ENCODE measurements at places on chromosomes 7 and 10.

DNA sequence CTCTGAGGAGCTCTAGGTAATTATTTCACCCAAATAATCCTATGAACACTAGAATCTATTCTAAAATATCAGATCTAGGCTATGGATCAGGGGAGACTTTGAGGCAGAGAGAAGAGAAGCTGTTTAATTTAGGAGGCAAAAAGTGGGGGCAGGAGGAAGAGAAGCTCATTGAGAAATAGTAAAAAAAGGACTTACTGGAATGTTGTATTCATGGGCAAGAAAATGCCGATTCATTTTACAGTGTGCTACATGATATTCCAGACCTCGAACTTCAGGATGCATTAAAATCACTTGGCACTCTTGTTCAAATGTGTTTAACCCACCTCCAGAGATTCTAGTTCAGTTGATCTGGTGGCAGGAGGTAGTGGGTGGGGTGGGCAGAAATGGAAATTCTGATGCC lies 109.5 kb upstream of the ITGB1 start:
- no peak for DNase-seq

- DNase-seq = no peak
Measured at GRCh38 chr7:16801579-16801978, 3.2 kb downstream of the AGR2 start.

DNA sequence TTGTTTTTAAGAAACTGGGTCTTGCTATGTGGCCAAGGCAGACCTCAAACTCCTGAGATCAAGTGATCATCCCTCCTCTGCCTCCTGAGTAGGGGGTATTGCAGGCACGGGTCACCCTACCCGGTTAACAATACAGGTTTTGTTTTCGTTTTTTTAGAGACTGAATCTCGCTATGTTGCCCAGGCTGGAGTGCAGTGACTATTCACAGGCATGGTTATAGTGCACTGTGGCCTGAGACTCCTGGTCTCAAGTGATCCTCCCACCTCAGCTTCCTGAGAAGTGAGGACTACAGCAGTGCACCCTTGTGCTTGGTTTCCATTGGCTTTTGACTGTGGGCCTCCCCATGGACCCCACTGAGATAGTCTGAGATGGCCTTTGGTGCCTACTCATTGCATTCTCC lies 3.8 kb upstream of the TRIM24 start:
- no peak for DNase-seq

DNA sequence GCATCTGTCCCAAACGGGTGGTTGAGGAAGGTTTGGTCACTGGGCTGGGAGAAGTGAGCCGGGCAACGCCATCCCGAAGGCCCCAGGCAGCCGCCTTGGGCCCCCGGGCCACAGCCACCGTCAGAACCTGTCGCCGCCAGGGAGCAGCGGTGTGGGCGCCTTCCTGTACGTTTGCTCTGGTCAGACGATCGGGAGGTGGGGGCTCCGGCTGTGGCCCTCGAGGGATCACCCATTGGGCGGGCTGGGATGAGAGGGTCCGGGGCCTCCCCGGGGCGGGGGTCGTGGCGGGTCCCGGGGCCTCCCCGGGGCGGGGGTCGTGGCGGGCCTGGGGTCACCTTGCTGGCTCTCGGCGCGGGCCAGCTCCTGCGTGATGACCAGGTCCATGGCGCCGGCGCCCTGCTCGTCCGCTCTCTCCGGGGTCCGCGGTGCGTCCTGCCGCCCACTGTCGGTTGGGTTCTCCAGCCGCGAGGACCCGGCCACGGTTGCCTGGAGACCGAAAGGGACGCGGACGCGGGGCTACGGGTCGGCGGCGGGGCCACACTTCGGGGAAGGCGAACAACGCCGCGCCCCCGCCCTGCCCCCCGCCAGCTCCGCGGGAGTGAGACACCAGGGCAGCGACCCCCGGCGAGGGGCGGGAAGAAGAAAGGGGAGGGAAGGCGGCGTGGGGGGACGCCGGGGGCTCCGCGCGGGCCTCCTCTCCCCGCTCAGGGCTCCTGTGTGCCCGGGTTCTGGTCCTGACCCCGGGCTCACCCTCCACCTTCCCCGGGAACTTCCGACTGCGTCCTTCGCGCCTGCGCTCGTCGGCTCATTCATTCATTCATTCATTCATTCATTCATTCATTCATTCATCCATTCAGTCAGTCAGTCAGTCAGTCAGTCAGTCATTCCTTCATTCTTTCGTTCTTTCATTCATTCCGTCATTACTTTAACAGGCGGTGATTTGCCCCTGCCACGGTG lies at the start of gene CFAP46:
Gene CFAP46 (minus strand): TSS at position 470 of the 957 bp plus-strand sequence. CDS start 86 bp downstream, at position 384.
- DNase-seq = no peak

DNA sequence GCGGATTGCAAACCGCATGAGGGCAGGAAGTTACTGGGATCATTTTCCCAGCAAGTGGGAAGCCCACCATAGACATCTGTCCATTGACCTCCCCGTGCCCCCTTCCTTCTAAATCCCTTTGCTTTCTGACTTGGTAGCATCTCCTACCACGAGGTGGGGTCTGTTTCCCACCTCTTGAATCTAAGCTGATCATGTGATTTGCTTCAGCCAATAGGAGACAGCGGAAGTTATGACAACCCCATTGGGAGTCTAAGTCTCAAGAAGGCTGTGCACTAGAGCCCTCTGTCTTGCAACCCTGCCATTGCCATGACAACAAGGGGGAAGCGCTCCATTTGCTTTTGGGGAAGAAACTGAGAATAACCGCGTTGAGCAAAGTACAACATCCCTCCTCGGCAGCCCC lies 39.2 kb upstream of the CARD11 start:
- no peak for DNase-seq

DNA sequence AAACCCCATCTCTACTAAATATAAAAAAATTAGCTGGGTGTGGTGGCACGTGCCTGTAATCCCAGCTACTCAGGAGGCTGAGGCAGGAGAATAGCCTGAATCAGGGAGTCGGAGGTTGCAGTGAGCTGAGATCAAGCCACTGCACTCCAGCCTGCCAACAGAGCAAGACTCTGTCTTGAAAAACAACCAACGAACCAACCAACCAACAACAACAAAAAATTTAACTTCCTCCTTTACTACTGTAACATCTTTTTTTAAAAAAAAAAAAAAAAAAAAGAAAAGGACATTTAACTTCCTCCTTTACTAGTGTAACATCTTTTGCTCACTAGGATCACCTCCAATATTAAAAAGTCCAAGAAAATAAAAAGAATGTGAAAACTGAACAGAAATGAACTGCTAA lies 92.3 kb upstream of the TMEM168 start:
- DNase-seq = no peak

GRCh38 chr7:77800158-77800557 lies 1.6 kb downstream of the PHTF2 start:
- no peak for DNase-seq

DNA sequence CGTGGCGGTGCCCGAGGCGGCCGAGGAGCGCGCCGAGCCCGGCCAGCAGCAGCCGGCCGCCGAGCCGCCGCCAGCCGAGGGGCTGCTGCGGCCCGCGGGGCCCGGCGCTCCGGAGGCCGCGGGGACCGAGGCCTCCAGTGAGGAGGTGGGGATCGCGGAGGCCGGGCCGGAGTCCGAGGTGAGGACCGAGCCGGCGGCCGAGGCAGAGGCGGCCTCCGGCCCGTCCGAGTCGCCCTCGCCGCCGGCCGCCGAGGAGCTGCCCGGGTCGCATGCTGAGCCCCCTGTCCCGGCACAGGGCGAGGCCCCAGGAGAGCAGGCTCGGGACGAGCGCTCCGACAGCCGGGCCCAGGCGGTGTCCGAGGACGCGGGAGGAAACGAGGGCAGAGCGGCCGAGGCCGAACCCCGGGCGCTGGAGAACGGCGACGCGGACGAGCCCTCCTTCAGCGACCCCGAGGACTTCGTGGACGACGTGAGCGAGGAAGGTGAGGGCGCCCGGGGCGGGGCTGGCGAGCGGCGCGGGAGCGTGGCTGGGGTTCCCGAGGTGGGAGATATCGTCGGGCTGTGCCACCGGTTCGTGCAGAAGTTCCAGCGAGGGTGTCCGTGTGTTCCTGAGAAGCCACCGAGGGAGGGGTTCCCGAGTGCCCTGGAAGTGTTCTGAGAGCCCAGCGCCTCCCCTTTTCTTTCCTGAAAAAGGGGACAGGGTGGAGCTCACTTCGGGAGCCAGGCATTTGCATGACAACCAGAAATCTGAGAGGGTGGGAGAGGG lies 495 bp downstream of the EIF3B start:
- peak; percentile 13 for DNase-seq

GRCh38 chr7:22725585-22725984 lies 1.4 kb upstream of the IL6 start:
- DNase-seq = no peak

DNA sequence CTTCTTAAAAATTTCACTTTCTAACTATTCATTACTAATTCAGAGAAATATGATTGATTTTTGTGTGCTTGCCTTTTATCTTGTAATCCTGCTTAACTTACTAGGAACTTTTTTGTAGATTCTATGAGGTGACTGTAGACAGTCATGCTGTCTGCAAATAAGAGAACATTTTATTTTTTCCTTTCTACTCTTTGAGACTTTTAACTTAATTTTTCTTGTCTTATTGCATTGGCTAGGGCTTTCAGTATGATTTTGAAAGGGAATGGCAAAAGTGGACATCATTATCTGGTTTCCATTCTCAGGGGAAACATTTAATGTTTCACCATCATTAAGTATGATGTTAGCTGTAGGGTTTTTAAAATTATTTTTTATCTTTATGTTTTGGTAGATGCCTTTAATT lies 23.6 kb downstream of the TBC1D12 start:
- DNase-seq = no peak

DNA sequence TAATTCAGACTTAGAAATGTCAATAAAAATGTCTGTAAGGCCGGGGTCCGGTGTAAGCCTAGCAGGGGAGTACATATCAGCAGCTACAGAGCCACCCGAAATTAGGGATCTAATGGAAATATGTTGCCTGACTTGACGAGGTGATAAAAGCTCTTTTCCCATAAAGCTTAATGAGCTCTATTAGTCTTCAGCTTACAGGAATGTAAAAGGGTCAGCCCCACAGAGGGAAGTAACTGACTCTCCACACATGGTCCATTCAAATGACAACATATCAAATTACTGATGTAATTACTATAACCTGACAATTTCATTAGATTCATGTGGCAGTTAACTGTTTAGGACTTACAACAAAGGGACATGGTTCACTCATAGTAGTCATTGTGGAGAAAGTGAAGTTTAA lies 62.3 kb downstream of the ATE1 start:
- DNase-seq = no peak

GRCh38 chr7:20220921-20221547 lies 3.9 kb upstream of the MACC1 start:
- no peak for DNase-seq

GRCh38 chr7:112759905-112760304 lies 30.3 kb downstream of the TMEM168 start:
- no peak for DNase-seq

- no peak for DNase-seq
Measured at GRCh38 chr10:8338177-8338766, 283.8 kb downstream of the GATA3 start.

- DNase-seq = no peak
Measured at GRCh38 chr10:120483651-120484301, 26.7 kb downstream of the PLPP4 start.

DNA sequence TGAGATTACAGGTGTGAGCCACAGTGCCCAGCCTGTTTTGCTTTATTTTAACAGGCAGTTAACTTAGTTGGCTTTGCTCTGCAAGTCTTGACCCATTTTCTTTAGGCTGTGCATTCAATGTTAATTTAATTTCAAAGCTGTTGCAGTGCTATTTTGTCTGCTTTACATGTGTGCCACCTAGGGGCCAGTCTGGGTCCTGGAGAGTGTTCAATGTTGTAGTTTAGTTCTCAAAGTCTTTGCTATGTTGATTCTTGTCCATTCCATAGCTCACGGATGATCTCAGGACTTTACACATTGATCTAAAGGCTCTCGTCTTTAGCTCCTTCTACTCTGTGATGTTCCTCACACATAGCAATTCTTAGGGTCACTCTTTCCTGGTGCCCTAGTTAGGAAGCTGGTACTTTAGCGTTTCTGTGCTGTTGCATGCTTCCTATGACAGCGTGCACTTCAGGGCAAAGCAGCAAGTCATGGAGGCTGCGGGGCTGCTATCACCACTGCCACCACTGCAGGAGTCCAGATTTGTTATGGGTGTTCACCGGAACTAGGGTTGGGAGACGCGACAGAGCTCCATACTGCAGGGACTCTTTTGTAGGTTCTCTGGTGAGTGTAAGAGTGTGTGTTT lies 16.4 kb upstream of the ABCA13 start:
- DNase-seq = no peak

DNA sequence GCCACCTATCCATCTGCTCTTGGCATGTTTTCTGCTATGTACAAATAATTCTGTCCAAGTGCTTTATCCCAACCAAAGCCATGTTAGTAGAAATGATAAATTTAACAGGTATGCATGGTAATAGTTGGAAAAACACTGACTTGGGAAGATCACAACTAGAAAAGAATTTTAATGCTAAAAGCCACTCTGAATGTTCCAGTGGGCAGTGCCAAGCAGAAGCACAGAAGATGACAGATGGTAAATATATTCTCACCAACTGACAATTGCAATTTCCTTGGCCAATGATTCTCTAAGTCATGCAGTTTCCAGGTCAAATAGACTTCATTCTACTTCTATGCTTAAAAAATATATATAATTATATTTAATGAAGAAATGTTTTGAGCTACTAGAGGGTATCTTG lies 83.6 kb upstream of the SEMA3C start:
- no peak for DNase-seq

DNA sequence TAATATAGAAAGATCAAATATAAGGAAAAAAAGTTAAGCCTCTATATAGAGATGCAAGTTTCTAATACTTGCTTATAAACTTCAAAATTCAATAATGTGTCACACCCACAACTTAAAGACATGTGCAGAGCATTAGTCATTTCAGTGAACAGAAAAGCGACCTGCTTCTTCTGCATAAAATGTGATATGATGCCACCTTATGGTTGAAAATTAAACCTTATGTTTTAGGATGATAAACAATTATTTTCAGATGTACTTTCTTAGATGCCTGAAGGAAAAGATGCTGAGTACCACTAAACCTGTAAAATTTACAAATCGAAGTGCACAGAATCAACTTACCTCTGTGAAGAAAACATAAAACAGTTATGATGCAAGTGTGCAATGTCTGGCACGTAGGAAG lies 96.0 kb downstream of the MTERF1 start:
- no peak for DNase-seq
